ENCODE measurements at places on chromosomes 2 and 18.

DNA sequence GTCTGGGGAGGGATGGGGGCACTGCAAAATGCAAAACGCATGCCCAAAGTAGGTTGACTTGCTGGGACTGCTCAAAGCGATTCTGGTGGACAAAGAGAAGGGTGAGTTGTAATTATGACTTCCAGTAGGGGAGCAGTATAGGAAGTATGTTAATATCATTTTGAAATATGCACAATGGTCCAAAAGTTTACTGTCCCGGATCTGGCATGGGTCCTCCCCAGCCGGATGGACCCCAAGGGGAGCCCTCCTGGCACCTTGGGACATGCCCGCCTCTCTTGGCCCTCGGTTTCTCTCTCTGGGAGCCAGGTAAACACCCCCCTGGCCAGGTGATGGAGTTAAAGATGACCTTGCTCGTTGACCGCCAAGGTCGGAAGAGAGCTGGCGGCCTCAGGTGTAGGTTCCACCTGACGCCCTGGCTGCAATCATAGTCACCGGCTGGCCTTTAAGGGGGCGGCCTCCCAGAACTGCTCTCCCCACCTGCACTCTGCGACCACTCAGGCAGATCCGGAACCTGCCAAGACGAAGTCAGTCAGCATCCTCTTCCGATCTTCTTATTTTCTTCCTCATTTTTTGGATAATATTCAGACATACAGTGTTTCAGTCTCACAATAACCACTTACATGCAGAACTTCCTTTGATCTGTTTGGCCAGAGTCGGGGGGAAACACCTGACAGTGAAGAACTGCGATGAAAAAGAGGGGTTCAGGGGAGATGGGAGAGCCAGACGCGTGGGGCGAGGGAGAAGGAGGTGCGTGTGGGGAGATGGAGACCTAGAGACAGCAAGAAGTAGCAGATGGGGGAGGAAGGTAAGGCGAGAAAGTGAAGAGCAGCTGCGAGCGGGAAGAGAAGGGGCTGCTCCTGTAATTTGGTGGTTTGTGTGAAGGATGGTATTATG is 148.3 kb downstream of the MEIS1 start:
- no peak for DNase-seq

- DNase-seq: no peak
Observed at GRCh38 chr2:174881678-174882077, 117.4 kb upstream of the CHRNA1 start.

- no peak for DNase-seq
Observed at GRCh38 chr2:60066096-60066839, 487.2 kb downstream of the BCL11A start.

DNA sequence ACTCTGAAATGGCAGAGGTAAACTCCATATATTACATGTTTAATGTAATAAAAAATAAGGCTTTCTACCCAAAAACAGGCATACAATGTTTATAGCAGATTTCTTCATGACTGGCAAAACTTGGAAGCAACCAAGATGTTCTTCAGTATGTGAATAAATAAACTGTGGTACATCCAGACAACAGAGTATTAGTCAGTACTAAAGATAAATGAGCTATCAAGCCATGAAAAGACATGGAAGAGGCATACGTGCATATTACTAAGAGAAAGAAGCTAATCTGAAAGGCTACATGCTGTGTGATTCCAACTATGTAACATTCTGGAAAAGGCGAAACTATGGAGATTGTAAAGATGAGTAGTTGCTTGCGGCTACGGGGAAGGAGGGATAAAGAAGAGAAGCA is 97.4 kb downstream of the OSR1 start:
- no peak for DNase-seq

DNA sequence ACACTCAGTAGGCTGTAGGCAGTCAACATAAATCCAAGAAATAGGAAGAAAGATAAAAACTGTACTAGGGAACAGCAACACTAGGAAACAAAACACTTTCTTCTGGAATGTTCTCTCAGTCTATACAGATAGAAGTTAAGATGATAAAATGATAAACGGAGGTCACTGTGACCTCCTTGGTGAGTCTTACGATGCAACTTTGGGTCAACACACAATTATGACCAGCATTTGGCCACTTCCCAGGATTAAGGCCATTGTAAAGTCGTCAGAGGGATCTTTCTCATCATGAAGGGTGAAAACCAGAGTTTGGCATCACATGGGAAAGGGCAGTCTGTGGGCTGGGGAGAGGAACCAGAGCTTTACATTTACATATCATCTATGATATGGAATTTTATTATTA is 33.4 kb downstream of the LAMA3 start:
- no peak for DNase-seq

GRCh38 chr2:153963256-153963655 is 91.5 kb downstream of the GALNT13 start:
- no peak for DNase-seq

DNA sequence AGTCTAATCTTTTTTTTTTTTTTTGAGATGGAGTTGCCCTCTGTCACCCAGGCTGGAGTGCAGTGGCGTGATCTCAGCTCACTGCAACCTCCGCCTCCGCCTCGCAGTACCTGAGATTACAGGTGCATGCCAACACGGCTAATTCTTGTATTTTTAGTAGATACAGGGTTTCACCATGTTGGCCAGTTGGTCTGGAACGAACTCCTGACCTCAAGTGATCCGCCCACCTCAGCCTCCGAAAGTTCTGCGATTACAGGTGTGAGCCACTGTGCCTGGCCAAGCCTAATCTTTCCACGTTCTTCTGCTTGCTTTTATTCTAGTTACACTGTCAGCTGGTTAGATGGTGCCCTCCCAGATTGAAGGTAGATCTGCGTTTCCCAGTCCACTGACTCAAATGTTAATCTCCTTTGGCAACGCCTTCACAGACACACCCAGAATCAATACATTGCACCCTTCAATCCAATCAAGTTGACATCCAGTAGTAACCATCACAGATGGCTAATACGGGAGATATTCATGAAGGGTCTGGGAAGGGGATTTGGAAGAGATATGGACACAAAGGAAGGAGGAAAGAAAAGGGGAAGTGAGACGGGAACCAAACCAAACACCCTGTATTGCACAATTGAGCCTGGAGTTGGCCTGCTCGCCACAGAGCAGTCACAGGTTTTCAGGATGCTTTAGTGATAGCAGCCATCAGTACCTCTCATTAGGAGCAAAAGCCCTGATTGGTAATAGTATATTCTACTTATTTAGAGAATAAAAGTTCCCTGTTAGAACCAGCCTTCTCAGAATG is 229.8 kb downstream of the PIK3C3 start:
- DNase-seq: no peak

GRCh38 chr2:171964308-171964707 is 35.4 kb upstream of the METAP1D start:
- no peak for DNase-seq

- DNase-seq: no peak
Observed at GRCh38 chr2:53028225-53028624, 739.4 kb upstream of the CHAC2 start.

- no peak for DNase-seq
Observed at GRCh38 chr2:150581717-150582472, 94.4 kb upstream of the RND3 start.

GRCh38 chr2:33729353-33729752 is 130.3 kb upstream of the FAM98A start:
- DNase-seq: no peak

GRCh38 chr2:37472959-37473358 is 128.5 kb downstream of the QPCT start:
- DNase-seq: no peak

GRCh38 chr2:239203443-239204135 is 197.2 kb downstream of the HDAC4 start:
- DNase-seq: no peak

DNA sequence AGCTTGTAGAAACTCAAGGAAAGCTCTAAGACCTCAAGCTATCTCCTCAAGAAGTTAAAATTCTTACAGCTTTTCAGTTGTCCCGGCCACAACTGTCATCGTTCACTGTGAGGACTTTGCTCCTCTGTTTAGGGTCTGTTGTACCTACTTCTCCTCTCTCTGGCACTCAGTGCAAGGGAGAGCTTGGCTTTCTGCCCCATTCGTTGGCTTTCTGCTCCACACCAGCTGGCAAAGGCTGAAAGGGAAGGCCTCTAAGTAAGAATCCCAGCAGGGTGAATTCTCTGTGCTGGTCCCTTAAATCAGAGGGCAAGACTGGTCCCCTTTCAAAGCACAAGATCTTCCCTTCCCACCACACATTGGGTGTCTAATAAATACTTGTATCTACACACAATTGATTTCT is 17.3 kb downstream of the ZBTB7C start:
- no peak for DNase-seq

DNA sequence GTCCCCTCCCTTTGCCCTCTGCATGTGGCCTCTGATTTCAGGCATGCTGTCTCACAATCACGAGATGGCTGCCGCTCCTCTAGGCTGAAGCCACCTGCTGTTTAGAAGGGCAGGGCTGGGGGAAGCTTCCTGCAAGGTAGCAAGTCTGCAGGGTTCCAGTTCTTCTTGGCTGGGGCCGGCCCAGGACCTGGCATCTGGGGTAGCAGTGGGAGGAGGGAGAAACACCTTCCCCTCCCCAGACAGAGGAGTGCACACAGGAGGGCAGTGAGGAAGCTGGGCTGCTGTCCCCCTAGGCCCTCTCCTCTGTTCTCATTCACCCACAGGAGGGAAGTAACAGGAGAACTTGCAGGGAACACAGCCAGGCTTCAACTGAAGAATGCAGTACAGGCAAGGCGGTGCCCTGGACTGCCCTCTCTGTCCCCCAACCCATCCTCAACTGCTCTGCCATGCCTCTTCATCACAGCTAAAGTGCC is 345.9 kb upstream of the HS6ST1 start:
- DNase-seq: no peak

GRCh38 chr2:181394741-181395437 is 62.3 kb upstream of the ITGA4 start:
- DNase-seq: no peak

GRCh38 chr2:215750763-215751162 is 262.6 kb downstream of the MREG start:
- no peak for DNase-seq

DNA sequence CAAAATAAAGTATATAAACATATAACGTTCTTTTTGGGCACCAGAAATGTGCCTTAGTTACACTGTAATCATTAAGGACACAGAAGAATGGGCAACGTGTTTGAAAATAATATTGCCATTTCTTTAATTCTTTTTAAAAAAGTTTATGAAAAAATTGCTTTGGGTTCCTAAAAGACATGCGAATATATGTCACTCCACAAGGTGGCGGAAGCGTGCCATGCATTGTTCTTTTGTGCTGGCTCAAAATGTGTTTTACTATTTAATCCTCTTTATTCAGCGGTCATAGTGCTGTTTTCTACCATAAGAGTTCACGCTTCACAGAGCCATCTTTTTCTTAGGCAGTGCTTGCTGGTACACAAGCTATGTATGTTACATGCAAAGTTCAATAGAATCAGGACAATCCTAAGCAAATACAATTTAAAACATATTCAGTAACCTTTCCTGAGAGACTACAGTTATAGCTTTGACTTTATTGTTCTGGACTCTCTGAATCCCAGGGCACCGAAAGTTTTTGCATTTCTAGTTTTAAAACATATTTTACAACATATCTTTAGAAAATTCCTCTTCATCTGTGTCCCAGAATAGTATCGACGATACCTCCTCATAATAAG is 147.8 kb upstream of the ERBB4 start:
- no peak for DNase-seq

DNA sequence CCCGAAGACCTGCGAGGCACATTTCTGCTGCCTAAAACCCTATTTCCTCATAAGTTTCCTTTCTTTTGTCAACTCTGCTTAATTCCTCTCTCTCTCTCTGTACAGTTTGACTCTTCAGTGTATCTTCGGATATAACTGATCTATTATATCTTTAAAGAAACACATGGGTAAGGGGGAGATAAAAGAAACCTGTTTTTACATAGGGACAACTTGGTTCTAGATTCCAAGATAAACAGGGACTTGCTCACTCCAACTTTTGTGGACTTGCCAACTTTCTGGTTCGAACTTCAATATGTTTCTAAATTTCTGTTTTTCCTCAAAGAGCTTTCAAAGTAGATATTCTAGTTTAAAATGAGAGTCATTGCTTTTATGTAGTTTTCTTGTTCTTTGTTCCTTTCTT is 182.7 kb upstream of the EPC2 start:
- no peak for DNase-seq

- no peak for DNase-seq
Observed at GRCh38 chr2:75053484-75054112, 95.2 kb downstream of the POLE4 start.

GRCh38 chr2:144812288-144812687 is 292.4 kb upstream of the ZEB2 start:
- no peak for DNase-seq

DNA sequence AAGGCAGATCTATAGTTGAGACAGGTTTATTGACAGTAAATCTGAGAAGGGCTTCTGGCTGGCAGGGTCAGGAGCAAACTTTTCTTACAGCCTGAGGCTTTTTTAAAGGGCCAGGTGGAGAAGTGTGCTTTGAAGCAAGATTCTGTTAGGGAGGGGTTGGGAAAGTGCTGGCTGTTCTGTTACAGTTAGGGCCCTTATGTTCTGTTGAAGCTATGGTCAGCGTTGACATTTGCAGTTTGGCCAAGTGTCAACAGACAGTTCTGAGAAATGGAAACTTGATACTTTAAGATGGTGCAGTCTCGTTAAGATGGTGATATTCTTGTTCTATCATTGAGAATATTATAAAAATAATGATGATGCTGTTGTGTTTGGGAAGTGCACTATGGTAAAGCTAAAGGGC is 154.2 kb downstream of the RDH14 start:
- DNase-seq: no peak

DNA sequence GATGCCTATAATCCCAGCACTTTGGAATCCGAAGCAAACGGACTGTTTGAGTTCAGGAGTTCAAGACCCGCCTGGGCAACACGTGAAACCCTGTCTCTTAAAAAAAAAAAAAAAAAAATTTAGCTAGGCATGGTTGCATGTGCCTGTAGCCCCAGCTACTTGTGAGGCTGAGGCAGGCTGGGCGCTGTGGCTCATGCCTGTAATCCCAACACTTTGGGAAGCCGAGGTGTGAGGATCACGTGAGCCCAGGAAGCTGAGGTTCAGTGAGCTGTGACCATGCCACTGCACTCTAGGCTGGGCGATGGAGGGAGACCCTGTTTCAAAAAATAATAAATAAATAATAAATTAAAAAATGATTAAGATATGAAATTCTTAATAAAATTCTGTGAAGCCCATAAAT is 9.0 kb upstream of the STRN start:
- no peak for DNase-seq

- DNase-seq: no peak
Observed at GRCh38 chr2:12113412-12113811, 367.0 kb downstream of the LPIN1 start.

GRCh38 chr2:223930103-223930976 is 14.8 kb downstream of the WDFY1 start:
- DNase-seq: no peak

GRCh38 chr2:70712916-70713315 is 55.1 kb downstream of the ADD2 start:
- no peak for DNase-seq

All from activated CD8-positive, alpha-beta memory T cell treated with anti-CD3 and anti-CD28 coated beads for 1 hour (primary cell).